Fibroblast of skin of left quadriceps (primary cell): ENCODE measurements at places on chromosomes 11 and 22.

GRCh38 chr11:8605971-8606563 is 12.0 kb upstream of the STK33 start:
- no peak for DNase-seq

GRCh38 chr22:30830907-30831306 is 136.2 kb downstream of the OSBP2 start:
- peak; percentile 71 for DNase-seq

GRCh38 chr11:115060840-115061239 is 382.5 kb downstream of the NXPE2 start:
- DNase-seq, result no peak

GRCh38 chr11:103378931-103379330 is 269.7 kb downstream of the DYNC2H1 start:
- no peak for DNase-seq

- DNase-seq, result no peak
Observed at GRCh38 chr11:1964348-1964747, 17.2 kb downstream of the MRPL23 start.

DNA sequence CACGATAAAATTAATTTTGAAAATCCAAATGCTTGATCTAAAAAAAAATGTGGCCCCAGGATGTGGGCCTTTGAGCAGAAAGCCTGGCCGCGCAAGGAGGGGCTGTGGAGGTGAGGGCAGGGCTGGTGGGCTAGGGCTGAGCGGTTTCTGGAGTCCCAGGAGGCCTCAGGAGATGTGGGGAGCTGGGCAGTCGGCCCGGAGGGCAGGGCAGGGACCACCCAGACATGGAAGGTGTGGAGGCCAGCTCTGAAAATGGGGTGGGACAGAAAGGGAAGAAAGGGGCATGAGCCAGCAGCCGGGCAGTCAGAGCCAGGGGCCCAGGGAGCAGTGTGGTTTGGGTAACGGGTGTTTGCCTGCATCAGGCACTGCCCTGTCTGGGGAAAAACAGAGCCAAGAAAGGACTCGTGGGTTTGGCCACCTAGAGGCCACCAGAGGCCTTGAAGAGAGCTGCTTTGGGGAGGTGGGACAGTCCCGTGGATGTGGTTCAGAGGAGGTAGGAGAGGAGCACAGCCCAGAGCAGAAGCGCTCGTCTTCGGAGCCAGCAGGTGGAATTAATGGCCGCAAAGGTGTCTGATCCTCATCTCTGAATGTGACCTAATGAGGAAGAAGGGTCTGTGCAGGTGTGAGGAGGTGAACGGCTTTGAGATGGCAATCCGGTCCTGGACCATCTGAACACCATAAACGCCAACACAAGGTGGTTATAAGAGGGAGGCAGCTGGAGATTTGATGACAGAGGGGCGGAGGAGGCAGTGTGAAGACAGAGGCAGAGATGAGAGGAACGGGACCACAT is 50.2 kb downstream of the IGF2 start:
- DNase-seq, result no peak

- DNase-seq, result no peak
Observed at GRCh38 chr11:111633248-111633647, 31.0 kb downstream of the SIK2 start.

DNA sequence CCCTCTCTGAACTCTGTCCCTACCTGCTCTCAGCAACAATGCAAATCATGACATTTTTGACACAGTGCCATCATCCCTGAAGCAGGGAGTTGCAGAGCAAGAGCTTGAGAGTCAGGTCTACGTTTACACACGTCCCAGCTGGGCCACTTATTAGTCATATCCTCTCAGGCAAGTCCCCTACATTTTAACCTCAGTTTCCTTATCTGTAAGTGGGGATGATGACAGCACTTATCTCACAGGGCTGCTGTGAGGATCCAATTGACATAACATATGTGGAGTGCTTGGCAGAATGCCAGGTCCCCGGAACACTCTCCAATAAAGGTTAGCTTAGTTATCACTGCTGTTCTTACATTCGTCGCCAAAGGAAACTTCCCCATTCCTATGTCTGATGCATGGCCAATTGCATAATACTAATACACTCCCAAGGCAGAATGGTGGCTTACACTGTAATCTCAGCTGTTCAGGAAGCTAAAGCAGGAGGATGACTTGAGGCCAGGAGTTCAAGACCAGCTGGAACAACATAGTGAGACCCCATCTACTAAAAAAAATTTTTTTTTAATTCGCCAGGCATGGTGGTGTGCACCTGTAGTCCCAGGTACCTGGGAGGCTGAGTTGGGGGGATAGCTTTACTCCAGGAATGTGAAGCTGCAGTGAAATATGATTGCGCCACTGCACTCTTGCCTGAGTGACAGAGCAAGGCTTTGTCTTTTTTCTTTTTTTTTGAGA is 16.6 kb downstream of the ASCC2 start:
- DNase-seq, result peak; percentile 75

DNA sequence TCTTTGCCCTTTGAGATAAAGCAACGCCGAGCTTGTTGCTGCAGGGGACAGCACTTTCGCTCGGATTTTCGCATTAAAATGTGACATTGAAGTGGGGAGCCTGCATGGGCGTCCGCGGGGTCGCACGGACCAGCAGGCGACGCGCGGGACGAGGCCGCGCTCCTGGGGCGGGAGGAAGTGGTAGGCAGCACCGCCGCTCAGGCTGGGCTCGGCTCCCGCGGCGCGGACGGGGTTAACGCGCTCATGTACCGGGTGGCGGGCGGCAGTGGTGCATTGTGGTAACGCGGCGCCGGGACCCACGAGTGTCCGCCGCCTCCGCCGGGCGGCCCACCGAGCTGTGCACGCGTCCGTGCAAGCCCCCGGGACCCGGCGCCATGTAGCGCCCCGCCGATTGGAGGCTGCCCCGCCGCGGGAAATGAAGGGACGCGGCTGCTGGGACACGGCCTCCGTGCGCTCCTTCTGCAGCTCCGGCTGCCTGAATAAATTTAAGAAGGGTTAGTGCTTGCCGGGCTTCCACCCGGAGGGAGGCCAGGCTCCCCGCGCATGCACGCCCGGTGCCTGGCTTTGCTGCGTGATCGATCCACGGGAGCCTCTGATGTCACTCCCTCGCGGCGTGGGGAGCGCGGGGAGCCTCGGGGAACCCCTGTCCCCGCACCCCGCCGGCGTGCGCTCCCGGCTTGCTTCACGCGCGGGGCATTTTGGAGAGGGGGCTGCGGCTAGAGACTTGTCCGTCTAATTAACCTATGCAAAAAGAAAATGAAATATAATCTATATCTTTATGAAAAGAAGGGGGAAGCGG is 127.7 kb downstream of the OSBP2 start:
- no peak for DNase-seq

GRCh38 chr11:66857234-66857926 is 516 bp downstream of the LRFN4 start:
- DNase-seq, result no peak

DNA sequence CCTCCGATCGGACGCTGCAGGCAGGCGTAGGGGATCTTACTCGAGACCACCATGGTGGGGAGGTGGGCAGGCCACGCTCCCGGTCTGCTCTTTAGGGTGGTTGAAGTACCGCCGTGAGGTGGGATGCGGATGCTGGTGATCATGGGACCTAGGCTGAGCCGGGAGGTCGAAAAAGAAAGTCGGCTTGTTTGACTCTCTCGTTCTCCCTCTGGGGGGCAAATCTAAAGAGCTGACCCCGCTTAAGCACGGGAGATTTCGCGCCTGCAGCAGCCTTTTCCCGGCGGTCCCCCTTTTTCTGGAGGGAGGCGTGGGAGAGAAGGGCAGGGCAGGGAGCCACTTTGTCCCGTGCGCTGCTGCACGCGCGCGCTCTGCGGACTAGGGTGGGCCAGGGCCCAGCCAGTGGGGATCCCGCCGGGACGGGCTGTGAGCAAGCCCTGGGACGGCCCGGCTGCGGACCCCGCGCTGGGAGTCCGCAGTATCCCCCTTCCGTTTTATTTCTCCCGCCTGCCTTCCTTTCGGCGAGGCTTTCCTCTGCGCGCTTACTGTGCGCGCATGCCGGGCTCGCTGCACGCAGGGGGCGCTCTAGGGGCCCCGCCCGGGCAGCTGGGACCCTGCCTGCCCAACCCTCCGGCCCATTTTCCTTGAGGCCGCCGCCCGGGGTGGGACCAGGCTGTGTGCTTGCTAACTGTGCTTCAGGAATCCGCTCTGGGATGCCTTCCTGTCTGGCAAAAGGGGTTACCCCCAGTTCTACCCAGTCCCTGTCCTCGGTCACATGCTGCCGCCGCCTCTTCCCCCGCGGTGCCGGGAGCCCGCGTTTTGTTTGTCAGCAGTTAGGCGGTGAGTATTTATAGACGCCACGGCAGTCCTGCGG is 81.0 kb downstream of the PRR5L start:
- no peak for DNase-seq

DNA sequence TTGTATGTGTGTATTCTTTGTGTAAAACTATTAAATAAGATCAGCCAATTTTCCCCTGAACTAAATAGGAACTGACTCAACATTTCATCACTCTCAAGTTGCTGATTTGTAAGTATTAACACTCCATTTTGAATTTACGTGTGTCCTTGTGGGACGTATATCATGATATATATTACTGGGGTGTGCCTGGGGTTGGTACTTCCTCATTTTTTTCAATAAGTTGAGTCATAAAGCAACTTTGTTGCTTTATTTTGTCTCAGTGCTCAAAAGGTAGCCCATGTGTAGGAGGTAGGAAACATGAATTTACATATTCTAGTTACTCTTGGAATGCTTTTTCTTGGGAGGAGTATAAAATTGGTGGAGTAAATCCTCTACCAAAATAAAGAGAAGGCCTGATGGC is 193.9 kb upstream of the RAG2 start:
- no peak for DNase-seq
